ENCODE measurements at places on chromosomes 3 and 15. TPM values are rescaled to one million over a fixed set of nuclear protein-coding genes. Genes with fewer than 3 reads are reported as not detected.
A peak's percentile ranks its signal among the peaks of the same experiment; 100 is the strongest.

The PARP3 gene
- polyA plus RNA-seq, result 5.8 TPM

The DGKG gene
- 2.1 TPM for polyA plus RNA-seq

The TLR9 gene
- polyA plus RNA-seq, result 0.10 TPM

The FAM43A gene
- polyA plus RNA-seq, result 12.1 TPM

The FETUB gene
- polyA plus RNA-seq, result 0.22 TPM

The NR1I2 gene
- 0.27 TPM for polyA plus RNA-seq

The SNX22 gene
- not detected for polyA plus RNA-seq

The SAMMSON gene
- polyA plus RNA-seq, result 0.15 TPM

The ADAM10 gene
- 112 TPM for polyA plus RNA-seq

GRCh38 chr15:67380921-67381320, 126.3 kb downstream of the IQCH start:
- DNase-seq, result no peak

GRCh38 chr15:42034628-42035434, 14.0 kb upstream of the PLA2G4E start:
- DNase-seq, result no peak

DNA sequence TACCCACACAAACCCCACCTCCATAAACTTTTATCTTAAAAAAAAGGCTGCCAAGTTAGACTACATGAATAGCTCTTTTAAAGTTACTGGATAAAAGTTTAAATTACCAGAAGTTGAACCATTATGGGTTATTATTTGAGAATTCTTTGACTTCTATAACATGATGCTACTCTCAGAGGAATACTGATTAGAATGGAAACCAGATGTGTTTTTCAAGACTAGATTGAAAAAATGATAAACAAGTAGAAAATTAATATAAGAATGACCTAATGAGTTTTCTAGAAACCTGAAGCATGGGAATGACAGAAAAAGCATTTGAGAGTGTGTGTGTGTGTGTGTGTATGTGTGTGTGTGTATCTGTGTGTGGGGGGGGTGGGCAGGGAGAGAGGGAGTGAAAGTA, 12.4 kb upstream of the FGF7 start:
- DNase-seq, result no peak

GRCh38 chr15:93321881-93322282, 232.9 kb upstream of the RGMA start:
- DNase-seq, result no peak

- DNase-seq, result no peak
Measured at GRCh38 chr3:23041918-23042696, 161.0 kb upstream of the UBE2E2 start.

- DNase-seq, result peak; percentile 96
Measured at GRCh38 chr15:63188926-63189871, at the start of gene RAB8B. TSS of gene RAB8B (plus strand) at chr15:63189606. CDS start at chr15:63189625, 19 bp downstream.

- peak; percentile 7 for DNase-seq
Measured at GRCh38 chr3:38834110-38834509, 18.1 kb upstream of the SCN10A start.

- no peak for DNase-seq
Measured at GRCh38 chr3:196272826-196273225, 14.7 kb downstream of the PCYT1A start.
